Spleen (tissue), 13 donors: ENCODE measurements at places on chromosomes 3 and 15.

GRCh38 chr15:101033801-101034200, 114.6 kb downstream of the LRRK1 start:
- no peak for DNase-seq

GRCh38 chr3:5277612-5278236, 90.2 kb downstream of the EDEM1 start:
- no peak for DNase-seq

DNA sequence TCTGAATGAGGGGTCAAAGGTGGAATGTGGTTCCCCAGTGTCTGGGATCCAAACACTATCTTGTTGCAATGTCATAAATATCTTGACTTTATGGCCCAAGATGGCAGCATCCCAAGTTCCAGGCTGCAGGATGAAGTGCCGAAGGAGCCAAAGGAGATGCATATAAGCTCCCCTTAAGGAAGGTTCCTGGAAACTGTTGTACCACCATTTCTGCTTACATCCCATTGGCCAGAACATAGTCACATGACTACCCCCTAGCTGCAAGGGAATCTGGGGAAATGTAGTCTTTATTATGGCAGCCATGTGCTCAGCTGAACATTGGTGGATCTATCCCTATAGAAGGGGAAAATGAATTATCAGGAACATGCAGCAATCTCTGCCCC, 54.3 kb downstream of the BDH1 start:
- DNase-seq, result no peak

- no peak for DNase-seq
Observed at GRCh38 chr15:53324061-53324460, 435.4 kb downstream of the WDR72 start.

DNA sequence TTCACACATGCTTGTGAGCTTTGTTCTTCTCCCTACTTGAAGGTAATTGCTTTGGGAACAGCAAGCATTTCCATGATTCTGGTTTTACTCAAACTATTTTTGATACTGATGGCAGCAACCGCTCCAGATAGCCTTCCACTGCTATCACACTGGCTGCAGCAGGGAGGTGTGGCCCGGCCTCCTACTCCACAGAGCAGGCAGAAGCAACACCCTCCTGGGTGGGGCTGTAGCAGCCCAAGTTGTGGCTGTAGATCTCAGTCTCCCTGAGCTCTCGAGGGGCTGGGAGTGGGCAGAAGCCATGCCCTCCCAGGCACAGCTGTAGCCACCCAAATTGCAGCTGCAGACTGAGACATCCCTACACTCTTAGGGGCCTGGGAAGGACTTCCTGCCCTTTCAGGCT, 878.8 kb upstream of the GBE1 start:
- no peak for DNase-seq

DNA sequence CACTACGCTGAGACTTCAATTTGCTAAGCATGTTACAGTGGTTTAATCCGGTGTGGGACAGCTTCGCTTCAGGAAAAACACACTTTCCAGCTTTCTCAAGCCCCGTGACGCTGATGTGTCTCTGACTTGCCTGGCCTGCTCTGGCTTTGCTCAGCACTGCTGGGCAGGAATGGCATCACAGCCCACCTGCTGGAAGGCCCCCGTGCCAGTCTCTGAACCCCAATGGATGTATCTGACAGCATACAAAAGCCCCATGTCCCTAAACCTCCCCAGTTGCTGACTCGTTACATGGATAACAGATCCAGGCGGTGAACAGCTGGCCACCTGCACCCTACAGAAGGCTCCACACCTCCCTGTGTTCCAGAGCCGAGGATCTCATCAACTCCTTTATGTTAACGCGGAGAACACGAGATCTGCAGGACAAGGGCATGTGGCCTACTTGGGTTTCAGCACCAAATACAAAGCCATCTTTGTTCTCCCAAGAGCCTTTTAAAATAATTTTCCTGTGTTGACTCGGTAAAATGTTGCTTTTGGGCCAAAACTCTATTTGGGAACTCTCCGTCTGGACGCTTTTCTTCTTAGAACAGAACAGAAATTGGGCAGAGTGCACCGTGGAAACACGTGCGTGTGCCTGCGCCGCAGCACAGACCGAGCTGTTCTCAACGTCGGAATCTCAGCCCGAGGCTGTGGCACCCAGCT, 61.4 kb downstream of the ATP10A start:
- DNase-seq, result no peak

- no peak for DNase-seq
Observed at GRCh38 chr3:194009892-194010533, 125.9 kb upstream of the HES1 start.

GRCh38 chr3:159252274-159252673, 450.4 kb downstream of the MFSD1 start:
- no peak for DNase-seq

- DNase-seq, result peak; percentile 49
Observed at GRCh38 chr15:75235760-75236729, 22.1 kb upstream of the GOLGA6C start.

DNA sequence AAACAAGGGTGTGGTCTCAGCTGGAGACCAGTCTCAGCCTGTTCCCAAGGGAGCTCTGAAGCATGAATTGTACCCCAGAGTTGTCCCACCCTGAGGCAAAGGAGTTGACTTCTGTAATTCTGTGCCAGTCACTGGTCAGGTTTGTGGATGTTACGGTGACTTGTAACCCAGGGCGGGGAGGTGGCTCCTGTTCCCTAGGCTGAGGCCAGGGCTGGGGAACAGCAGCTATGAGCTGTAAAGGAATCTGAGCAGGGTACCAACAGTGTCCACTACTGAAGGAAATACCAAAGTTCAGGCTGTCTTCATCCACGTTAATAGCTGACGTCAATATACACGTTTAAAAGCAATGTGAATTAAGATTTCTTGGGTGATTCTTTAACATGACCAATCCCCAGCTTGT, 266.2 kb downstream of the ABHD5 start:
- DNase-seq, result no peak

DNA sequence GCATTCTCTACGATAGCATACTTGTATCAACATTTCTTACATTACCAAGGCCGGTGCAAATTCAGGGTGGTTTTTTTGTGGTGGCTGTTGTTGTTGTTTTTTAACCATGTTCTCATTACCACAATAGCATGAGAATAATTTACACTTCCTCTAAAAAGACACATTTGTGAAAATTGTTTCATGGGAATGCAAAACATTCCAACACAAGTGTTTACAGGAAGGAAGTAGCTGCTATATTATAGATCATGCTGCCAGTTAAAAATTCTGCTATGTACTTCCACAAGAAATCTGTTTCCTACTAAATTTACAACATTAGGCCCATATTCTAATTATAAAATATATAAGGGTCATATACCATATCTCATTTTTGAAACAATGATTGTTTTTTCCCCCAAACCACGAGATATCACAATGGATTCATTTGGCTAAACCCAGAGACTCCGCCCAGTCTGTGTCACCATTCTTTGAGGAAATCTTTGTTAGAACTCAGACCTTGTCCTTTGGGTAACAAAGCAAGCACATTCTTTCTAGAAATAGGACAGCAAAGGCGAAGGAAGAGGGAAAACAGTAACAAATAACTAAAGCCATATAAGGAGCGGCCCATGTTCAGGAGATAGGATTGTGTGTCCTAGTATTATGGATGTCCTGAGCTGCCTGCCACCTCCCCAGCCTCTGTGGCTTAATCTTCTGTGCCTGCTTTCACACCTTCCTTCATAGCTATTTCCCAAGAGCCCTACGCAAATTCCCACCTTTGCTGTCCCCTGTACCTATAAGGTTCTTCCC, 60.1 kb downstream of the UACA start:
- DNase-seq, result no peak

DNA sequence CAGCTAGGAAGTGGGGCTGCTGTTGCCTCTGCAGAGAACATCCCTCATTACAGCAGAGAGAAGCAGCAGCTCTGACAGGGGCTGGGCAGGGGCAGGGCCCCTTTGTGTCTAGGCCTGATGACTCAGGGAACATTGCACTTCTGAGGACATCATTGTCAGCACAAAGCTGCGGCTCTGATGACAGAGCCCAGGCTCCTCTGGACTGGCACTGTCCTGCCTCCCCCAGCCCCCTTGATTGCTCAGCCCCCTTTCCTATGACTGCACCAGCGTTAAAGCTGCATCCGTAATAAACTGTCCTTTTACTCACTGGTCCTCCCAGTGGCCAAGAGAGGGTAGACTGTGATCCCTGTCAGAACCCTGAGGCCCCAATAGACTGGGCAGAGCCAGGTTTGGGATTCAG, 18.3 kb downstream of the TRH start:
- no peak for DNase-seq

- DNase-seq, result no peak
Observed at GRCh38 chr3:61979638-61980037, 393.7 kb downstream of the FEZF2 start.

DNA sequence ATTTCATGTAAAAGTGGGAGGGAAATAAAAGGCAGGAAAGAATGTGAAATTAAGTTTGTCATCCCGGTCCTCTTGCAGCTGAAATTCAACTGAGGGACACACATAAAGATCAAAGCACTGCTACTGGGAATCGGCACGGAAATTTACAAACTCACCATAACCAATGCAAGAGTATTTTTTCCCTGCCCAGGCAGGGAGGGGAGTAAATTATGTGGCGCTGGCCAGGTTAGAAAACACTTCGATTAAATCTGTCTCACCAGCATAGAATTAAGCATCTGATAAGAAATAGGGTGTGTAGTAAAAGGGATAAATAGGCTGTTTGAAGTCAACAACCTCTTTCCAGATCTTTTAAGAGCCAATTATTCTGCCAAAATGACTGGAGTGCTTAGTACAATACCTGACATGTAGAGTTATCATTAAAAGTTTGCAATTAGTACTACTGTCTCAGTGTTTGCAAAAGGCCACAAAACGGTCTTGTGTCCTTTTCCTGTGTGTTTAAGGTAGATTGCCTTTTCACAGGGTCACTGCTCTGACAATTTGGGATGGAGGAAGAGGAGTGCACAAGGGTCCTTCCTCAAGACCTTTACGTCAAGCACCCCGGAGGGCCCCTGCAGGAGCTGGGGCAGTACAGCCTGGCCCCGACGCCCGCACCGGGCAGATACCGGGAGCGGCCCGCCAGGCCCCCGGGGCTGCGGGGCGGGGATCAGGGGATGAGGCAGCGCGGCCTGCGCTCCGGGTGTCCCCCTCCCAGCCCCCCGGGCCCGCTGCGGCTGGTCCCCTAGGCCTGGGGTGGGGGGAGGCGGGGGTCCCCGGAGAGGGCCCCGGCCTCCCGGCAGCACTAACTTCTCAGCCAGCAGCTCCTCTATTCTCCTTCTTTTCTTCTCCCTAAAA, 651 bp downstream of the UBA3 start:
- peak; percentile 91 for DNase-seq

GRCh38 chr15:78257681-78258080, 6.7 kb upstream of the DNAJA4 start:
- no peak for DNase-seq

DNA sequence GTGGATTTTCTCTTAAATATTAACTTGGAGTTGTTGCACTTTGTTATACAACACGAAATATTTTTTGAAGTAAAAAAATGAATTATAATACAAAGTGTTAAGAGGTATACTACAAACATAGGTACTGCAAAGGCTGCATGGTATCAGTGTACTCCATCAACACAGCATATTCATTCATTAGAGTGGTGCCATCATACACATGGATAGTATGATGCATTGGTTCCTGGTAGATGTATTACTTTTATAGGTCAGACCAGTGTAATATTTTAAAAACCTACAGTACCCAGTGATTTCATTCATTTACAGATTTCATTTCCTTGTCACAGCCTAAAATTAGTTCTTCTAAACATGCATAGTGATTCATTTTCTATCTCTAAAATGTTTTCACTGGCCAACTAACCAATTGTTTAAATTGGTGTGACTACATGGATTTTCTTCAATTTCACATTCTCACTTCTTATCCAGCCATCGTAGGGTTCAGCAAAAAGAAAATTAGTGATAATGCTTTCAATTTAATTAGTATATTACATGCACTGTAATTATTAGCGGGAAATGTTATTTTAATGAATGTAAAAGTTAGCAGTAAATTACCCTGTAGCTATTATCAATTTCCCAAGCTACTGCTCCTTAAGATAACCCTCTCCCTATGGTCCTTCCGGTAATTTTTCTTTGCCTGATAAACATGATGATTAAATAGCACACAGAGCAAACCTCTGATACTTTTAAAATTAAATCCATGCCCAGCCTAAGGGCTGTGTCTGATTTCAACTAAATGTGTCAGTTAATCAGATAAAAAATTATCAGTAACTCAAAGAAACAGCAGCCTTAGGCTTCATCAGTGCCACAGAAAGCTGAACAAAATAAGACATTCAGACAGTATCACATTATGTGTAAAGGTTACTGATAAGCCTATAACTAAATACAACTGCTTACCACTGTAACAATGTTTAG, 68.4 kb downstream of the DPH6 start:
- no peak for DNase-seq

DNA sequence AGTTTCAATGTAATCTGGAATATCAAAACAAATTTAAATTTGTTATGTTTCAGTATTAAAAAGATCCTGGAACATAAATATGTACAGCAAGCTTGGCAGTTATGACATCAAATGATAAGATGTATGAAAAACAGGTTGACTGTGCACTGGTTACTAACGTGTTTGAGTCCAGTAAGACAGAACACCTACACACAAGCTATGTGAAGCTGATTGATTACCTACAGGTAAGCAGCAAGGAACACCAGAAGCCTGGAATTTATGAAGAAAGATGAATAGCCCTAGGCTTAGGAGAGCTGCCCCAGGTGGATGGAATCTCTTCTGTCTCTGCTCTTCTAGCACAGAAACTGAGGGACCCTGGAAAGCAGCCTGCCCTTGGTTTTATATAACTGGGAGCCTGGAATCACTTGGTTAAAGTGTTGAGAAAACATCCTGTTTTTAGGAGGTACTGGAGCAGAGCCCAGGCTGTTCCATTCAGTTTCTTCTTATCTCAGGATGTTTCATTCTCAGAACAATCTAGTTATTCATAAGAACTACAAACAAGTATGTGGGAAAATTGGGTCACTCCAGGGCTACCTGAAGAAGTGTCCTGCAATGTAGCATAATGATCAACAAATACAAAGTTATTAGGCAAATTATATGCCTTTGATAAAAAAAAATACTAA, 36.3 kb downstream of the SLITRK3 start:
- DNase-seq, result no peak

DNA sequence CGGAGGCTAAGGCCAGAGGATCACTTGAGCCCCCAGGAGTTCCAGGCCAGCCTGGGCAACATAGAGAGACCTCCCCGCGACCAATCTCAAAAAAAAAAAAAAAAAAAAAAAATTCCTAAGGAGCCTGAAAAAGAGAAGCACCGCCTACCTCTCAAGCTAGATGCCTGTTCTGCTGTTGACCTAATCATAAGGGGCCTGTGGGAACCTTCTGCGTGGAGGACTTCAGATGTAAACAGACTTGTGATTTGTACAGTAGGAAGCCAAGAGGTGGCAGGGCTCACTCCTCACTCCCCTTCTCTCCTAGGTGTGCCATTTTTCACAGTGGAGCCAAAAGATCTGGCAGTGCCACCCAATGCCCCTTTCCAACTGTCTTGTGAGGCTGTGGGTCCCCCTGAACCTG, 3.2 kb downstream of the TYRO3 start:
- no peak for DNase-seq

DNA sequence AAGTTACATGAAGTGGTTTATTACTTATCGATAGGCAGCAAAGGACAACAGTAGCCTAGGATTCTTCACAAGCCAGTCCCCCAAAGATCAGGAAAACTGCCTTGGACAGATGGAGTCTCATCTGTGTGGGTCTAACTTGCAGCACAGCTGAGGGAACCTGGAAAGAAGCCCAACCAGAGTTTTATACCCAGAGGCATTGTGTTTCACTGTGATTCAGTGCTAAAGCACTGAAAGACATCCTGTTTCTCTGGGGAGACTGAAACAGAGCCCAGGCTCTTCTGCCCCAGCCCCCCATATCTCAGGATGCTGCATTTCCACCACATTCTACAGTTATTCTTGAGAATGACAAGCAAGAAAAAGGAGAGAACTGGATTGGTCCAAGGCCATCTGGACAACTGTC, 48.2 kb upstream of the PYDC2 start:
- no peak for DNase-seq

GRCh38 chr3:133915685-133916658, 20.3 kb upstream of the RAB6B start:
- DNase-seq, result no peak
